Spinal cord (tissue), 10 donors: ENCODE measurements at places on chromosomes 7 and 10. TPM values are rescaled to one million over a fixed set of nuclear protein-coding genes. Genes with fewer than 3 reads are reported as not detected.

TRPV6 gene
- 1.2 TPM for polyA plus RNA-seq

AGAP5 gene
- 25.7 TPM for polyA plus RNA-seq

LRRD1 gene
- 0.89 TPM for polyA plus RNA-seq

LRCH4 gene
- 61.3 TPM for polyA plus RNA-seq

SDK1 gene
- 10.5 TPM for polyA plus RNA-seq

PLEKHS1 gene
- 0.08 TPM for polyA plus RNA-seq
